Mucosa of descending colon (tissue), 3 donors: ENCODE measurements at places on chromosomes 7 and 10.

DNA sequence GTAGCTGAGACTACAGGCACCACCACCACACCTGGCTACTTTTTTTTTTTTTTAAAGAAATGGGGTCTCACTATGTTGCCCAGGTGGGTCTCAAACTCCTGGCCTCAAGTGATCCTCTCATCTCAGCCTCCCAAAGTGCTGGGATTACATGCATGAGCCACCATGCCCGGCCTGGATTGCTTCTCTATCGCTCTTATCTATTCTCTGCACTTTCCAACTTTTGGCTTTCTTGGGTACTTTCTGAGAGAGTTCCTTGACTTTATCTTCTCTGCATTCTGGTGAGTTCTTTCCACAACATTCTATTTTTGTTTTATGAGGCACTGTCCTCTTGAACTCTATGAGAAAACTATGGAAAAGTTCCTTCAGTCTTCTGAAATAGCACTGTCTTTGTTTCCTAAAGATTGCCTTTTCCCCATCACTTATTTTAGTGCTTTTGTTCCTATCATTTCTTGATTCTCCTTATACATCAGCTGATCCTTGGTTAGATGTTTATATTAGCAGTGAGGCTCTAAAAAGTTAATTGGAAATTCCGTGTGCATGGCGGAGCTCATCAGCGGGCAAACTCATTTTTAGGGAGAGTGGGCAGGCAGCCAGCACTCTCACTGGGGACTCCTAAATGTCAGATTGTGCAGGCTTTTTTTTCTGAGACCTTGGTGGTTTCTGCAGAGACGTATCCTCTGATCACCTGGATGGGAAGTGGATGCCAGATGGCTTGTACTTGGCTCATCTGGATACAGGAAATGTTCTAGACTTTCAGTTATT is 43.9 kb downstream of the HIP1 start:
- no peak for DNase-seq

DNA sequence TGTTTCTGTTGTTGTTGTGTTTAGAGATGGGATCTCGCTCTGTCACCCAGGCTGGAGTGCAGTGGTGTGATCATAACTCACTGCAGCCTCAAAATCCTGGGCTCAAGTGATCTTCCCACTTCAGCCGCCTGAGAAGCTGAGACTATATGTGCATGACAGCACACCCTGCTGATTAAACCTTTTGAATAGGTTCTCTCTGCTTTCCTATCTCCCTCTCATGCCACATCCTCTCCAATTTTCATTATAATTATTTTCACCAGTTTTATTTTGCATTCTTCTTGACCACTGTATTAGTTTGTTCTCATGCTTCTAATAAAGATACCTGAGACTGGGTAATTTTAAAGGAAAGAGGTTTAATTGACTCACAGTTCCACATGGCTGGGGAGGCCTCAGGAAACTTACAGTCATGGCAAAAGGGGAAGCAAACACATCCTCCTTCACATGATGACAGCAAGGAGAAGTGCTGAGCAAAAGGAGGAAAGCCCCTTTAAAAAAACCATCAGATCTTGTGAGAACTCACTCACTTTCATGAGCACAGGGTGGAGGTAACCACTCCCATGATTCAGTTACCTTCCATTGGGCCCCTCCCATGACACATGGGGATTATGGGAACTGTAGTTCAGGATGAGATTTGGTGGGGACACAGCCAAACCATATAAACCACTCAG is 12.9 kb downstream of the AGK start:
- DNase-seq, result no peak

DNA sequence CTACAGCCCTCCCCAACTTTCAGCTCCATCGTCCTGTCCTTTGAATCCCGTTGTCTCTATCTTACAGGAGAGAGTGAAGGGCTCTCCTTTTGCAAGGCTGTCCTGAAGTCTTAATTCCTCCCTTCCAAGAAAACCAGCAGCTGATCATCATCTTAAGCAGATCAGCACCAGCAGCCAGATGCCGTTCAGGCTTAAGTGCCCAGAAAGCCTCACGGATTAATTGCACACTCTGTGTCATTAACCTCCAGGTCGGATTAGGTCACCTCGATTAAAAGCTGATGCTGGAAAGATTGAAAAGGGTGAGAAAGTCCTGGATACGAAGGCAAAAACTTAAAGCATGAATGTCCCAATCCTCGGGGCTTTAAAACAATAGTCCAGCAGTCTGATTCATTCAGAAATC is 24.8 kb upstream of the ADARB2 start:
- no peak for DNase-seq

DNA sequence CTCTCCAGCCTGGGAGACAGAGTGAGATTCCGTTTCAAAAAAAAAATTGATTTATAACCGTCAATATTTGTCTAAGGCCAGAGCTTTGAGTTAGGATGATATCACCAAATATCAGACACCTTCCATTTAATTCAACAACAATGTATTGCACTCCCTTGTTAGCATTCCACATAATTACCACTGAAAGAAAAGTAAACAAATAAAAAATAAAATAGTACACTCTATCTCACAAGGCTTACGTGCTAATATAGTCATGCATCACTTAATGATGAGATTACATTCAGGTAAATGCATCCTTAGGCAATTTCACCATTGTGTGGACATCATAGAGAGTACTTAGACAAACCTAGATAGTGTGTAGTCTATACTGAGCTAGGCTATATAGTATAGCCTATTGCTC is 127.6 kb upstream of the RHOBTB1 start:
- DNase-seq, result no peak

DNA sequence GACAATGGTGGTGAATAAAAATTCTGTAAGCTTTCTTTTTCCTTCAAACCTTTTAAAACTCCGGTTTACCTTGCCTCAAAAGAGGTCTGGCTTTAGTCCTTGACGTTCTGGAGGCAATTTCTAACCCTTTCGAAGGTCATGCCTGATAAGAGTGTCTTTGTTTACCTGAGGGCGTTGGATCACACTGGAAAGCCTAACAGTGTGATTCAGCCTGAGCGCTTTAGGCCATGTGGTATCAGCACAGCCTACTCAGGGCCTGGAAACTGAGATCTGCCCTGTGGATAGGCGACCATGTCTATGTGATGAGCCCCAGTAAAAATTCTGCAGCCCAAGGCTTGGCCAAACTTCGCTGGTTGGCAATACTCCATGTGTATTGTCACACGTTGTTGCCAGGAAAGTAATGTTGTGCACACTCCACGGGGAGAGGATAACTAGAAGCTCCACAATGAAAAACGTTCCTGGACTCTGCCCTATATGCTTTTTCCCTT is 10.7 kb downstream of the CCDC6 start:
- peak; percentile 46 for DNase-seq

DNA sequence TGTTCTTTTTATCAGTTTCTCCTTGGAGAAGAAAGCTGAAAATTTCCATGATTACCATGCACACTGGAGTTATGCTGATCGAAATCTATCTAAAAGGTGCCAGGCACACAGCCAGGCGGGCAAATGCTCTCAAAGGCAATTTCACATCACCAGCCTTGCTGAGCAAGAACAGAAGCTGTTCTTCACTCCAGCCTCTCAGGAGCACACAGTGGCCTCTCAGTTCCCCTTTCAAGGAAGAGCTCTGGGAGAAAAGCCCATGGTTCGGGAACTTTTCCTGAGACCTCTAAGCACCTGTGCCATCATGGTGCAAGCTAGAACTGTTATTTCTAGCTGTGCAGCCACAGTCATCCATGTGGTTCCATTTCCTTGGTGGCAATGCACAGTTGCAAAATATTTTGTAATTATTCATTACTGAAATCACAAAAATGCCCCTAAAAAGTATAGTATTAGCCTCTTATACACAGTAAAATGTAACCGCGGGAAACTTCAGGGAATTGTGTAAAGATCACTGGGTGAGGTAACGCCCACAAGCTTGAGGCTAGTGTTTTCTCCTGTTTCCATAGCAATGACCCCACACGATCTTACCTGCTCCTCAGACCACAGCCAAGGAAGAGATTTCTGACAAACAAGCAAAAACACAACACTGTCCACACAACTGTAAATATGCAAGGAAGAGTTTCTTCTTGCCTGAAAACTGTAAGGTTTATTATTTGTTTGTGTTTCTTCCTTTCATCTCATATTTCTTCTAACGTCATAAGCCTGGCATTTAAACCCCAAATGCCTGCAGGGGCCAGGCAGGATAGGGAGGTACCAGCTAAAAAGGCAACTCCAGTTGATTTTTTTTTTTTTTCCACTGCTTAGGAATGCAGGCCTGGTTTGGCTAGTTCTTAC is 121.2 kb downstream of the FAM107B start:
- no peak for DNase-seq

DNA sequence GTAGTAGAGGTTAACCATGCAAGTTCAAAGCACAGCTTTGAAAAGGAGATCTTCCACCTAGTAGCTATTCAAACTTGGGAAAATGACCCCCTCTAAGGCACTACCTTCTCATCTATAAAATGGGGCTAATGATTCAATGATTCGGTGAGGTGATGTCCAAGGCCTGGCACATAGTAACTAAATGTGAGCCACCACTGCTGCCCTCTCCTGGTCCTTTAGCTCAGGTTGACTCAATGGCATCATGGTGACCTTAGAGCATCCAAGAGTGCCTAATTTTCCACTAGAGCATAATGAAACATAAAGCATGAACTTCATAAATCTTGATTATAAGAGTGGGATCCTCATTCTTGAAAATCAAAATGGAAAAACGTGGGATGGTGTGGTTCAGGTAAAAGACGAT is 16.3 kb upstream of the PLCE1 start:
- DNase-seq, result no peak

- DNase-seq, result no peak
Measured at GRCh38 chr7:150851492-150852370, 586 bp upstream of the AOC1 start.

DNA sequence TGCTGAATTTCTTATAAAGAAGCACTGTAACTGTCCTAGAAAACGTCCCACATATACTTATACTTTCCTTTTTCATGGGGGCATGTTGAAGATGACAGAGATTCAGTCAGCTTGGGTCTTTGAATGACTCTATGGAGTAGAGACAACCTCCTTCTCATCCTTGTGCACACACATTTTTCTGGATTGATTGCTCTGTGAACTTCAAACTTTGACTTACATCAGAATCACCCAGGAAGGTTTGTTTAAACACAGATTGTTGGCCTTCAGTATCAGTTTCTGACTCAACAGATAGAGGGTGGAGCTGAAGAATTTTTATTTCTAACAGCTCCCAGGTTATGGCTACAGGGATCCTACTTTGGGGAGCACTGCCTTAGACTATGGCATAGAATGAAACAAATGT is 97.6 kb upstream of the DGKB start:
- DNase-seq, result no peak

DNA sequence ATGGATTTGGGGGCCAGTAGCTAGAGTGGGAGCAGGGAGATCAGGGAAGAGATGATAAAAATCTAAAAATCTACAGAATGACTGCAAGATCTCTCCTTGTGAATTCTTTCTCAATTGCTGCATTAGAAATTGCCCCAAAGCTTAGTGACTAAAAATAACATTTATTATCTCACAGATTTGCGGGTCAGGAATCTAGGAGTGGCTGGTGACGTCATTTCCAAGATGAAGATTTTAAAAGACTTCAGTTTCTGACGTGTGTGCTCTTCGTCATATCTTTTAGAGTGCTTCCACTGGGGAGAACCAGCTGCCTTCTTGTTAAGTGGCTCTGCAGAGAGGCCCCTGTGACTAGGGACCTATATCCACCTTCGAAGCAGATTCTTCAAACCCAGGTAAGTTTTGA is 112.6 kb downstream of the DGKI start:
- DNase-seq, result no peak

DNA sequence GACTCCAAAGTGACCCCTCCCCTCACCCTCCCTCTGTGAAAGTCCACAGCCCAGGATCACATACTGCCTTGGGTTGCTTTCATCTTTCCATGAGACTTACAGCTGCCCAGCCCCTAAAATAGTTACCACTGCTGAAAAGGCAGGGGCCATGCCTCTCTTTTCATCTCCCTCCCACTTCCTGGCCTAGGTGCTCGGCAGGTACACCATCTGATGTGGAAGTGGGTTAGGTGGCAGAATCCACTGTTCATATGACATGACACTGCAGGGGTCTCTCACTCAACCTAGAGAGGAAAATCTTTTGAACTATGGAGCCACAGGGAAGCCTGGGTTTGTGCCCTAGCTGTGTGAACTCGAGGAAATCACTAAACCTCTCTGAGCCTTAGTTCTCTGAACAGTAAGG is 38.8 kb upstream of the ADO start:
- no peak for DNase-seq

GRCh38 chr10:20912969-20913368 is 15.9 kb upstream of the NEBL start:
- no peak for DNase-seq

GRCh38 chr10:114261076-114261475 is 22.0 kb downstream of the VWA2 start:
- no peak for DNase-seq

DNA sequence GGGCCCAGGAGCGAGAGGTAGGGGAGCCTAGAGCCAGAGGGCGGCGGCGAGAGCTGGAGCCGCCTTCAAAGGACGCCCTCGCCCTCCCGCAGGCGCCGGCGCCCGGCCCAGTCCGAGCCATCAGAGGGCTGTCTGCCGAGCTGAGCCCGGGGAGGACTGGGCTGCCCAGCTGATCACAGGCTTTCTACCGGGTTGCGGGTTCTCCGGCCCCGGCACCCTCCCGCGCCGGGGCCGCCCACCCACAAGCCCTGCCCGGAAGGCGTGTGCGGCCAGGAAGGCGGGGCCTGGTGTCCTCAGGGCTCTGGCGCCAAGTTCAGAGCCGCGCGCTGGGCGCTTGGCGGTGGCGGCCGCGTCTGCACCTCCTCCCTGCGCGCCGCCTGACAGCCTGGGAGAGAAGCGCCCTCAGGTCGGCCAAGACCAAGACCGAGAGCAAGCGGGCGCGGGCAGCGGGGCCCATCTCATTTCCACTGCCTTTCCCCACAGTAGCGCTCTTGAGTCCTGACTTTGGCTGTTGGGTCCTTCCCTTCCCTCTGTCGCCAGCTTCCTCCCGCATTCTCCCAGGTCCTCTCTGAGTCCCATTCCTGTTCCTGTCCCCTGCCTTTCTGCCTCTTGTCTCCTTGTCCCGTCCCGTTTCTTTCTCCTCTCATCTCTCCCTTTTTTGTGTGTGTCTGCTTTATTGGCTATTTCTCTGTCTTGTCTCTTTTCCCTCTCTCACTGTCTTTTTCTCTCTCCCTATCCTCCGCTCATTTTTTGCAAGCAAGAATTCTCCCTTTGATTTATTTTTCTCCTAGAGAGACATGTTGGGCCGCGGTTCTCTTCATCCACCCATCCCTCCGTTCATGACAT is 60.6 kb upstream of the MSMB start:
- peak; percentile 67 for DNase-seq

- DNase-seq, result no peak
Measured at GRCh38 chr10:132016514-132016913, 34.8 kb upstream of the BNIP3 start.
